ENCODE measurements at places on chromosomes 4 and X. TPM values are rescaled to one million over a fixed set of nuclear protein-coding genes. Genes with fewer than 3 reads are reported as not detected.

The VCX gene
- 121 TPM for total RNA-seq

The PTCHD1 gene
- 0.94 TPM for total RNA-seq

DNA sequence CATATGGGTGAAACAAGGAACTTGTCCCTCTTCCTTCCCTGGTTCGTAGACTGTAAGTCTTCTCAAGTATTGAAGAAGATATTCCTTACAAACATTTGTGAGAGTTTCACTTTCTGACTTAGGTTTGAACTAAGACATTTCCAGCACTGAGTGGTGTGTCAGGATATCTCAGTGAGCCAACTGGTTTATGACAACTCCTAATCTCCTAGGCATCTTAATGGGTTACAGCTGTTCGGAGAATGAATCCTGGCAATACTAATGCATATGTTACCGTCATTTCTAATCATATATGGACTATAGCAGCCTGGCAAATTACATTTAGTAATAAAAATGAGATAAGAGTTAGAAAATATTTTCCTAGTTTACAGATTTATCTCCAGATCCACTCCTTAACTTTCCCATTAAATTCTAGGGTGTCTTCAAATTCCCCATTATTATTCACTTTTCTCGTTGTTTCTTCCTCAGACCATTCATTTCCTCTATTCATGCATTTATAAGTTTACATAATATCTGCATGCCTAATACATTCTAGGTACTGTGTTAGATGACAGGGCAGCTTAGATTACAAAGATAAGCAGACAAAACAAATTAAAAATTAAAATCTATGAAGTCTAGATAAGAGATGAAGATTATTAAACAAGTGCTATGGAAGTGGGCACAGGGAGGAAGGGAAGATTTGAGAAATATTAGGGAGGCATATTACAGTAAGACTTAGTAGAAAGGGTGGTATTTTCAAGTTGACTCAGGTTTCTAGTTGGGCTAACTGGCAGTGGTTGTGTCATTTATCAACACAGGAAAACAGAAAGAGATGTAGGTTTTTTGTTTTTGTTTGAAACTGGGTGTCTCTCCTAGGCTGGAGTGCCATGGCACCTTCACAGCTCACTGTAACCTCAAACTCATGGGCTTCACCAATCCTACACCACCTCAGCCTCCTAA, 173.9 kb downstream of the WDFY3 start:
- no peaks in the 10 kb centered on the region for H3K36me3 ChIP-seq
- no peak overlapping the region for H3K27ac ChIP-seq
- DNase-seq: no peak
- no peaks in the 10 kb centered on the region for H3K4me1 ChIP-seq

The PARM1 gene
- total RNA-seq: 40.1 TPM

The IL15 gene
- 1.7 TPM for total RNA-seq

Data from testis (tissue), 5 donors.